Stimulated activated CD8-positive, alpha-beta memory T cell treated with anti-CD3 and anti-CD28 coated beads, Interleukin-7, amount 100 ng/mL, for 1 hour (primary cell): ENCODE measurements at places on chromosomes 7 and 10.

- DNase-seq, result no peak
These were observed 268.0 kb downstream of the ANKRD7 start for GRCh38 chr7:118492466-118492865.

DNA sequence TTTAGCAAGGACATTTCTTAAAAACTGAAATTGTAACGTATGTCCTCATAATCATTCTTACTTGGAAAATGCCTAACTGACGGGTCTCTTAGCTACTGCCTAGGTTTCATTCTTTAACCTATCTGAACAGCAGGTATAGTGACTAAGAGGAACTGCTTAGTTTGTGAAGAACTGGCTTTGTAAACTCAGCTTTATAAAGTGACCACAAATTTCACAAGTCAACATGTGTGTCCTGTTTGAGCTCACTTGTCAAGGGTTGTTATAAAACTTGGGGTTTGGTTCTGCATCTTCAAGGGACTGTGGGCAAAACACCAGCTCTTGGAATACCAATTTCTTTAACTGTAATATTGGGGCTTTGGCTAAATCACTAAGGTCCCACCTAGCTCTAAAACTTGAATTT is 32.2 kb downstream of the MRPS33 start:
- DNase-seq, result no peak

- DNase-seq, result no peak
These were observed 325.6 kb upstream of the KAT6B start for GRCh38 chr10:74500816-74501215.

DNA sequence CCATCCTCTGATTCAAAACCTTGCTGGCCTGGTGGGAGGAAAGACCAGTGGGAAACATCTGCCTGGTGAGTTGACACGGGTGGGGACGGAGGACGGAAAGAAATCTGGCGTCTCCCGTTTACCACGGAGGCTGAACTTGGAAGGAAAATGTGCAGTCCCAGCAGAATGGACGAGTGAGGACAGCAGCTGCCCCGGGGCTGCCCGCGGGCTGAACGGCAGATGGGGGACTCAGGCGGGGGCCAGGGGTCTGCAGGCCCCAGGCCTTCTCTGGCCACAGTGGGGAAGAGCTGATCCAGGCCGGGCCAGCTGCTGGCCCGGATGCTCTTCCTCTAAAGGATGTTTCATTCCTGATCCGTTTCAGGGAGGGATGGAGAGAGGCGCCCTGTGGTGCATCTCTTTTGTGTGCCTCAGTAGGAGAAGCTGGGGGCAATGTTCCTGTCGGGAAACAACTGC is 147.5 kb upstream of the CHST15 start:
- no peak for DNase-seq

GRCh38 chr10:126500185-126500584 is 111.9 kb upstream of the ADAM12 start:
- DNase-seq, result no peak

GRCh38 chr10:32984003-32984600 is 26.1 kb upstream of the ITGB1 start:
- no peak for DNase-seq

- DNase-seq, result no peak
These were observed 74.7 kb upstream of the WDR11 start for GRCh38 chr10:120776442-120776841.

GRCh38 chr10:79418274-79418673 is 27.1 kb downstream of the ZCCHC24 start:
- no peak for DNase-seq

DNA sequence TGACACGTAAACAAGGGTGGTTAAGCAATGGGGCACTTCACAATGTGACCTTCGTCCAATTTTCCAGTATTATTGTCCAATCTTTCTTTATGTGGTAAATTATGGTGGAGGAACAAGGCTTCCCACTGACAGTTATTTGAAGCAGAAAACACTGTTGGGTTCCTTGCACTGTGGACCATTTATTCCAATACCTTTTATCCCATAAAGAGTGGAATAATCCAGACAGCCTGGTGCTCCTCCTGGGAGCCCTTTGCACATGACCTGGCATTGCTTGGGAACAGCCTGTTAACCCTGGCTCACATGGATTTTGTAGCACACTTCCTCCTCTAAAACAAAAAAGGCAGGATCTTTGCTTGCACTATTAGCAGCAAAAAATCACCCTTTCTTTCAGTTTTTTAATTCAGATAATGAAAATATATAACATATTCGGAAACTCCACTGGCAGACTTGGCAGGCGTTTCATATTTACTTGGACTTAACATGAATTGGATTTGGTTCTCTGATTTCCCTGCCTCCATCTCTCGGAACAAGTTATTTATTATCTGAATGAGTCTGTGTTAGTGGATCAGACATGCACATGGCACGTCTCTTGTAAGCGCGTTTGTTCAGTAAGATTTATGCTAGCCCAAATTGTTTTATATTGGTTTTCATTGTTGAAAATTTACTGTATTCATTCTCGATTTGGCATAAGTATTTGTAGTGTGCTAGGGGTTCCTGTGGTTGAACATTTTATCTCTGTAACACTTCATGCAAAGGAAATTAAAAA is 59.3 kb downstream of the BMPER start:
- no peak for DNase-seq

- DNase-seq, result no peak
These were observed 225.7 kb upstream of the PPP2R2D start for GRCh38 chr10:131675104-131675503.

DNA sequence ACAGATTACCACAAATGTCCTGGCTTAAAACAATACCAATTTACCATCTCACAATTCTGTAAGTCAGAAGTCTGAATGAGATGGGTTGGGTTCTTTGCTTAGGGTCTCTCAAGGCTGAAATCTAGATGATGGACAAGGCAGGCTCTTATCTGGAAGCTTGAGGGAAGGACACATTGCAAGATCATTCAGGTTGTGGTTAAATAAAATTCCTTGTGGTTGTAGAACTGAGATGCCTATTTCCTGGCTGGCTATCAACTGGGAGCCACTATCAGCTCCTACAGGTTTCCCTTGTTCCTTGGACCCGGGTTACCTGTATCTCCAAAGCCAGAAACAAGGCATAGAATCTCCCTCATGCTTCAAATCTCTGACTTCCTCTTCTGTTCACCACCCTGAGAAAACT is 148.4 kb downstream of the MDFIC start:
- no peak for DNase-seq

DNA sequence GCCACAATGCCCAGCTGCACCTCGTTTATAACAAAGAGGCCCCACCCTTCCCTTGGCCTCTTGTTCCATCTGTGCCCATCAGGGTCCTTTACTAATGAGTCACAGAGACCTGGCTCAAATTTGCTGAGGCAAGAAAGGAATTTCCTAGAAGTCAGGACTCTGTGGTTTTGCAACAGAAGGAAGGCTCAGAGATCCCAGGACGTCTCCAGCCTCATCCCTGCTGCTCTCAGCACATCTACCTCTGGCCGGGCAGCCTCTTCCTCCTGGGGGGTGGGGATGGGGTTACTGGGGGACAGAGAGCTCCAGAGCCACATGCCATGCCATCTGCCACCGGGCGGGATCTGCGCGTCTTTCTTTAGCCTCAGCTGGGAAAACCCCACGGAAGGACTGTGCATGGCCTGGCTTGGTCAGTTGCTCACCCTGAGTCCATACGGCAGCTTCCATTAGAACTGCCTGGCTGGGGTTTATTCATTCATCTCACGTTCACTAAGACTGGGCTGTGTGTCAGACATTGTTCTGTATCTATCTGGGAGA is 41.9 kb upstream of the PSMG3 start:
- DNase-seq, result no peak

DNA sequence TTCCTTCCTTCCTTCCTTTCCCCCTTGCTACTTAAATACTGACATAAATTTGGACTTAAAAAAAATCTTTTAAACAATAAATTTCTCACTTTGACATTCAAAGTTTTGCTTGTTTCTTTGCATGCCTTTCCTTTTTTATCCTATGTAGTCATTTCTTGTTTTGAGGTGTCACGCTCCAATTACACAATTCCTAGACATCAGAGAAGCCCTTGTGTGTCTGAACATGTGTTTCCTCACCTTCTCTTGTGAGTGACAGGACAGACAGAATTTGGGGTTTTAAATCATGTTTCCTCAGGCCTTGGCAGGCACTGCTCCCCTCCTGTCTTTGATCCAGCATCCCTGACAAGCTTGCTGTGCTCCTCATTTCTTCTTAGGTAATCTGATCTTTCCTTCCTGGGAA is 91.3 kb downstream of the CYTH3 start:
- DNase-seq, result no peak

GRCh38 chr7:120996988-120997345 is 8.5 kb downstream of the CPED1 start:
- DNase-seq, result no peak

DNA sequence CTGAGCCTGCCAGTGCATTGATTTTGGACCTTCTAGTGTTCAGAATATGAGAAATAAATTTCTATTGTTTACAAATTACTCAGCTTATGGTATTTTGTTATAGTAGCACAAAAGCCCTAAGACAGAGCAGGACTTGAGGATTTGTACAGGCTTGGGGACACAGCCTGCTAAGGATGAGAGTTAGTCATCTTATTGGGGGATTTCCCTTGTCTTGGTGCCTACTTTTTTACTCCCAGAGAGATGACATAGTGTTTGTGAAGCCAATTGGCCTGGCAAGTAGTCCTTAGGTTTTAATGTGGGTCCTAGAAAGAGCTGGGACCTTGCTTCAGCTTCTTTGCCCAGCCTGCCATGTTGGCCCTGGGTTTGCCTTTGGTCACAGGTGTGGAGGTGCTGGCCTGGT is 364.0 kb downstream of the REEP3 start:
- DNase-seq, result no peak

- DNase-seq, result no peak
These were observed 183.5 kb upstream of the STEAP4 start for GRCh38 chr7:88490161-88490560.

- DNase-seq, result no peak
These were observed 54.0 kb downstream of the COL17A1 start for GRCh38 chr10:104031631-104032030.

- no peak for DNase-seq
These were observed 33.0 kb downstream of the TMEM106B start for GRCh38 chr7:12244129-12244528.

DNA sequence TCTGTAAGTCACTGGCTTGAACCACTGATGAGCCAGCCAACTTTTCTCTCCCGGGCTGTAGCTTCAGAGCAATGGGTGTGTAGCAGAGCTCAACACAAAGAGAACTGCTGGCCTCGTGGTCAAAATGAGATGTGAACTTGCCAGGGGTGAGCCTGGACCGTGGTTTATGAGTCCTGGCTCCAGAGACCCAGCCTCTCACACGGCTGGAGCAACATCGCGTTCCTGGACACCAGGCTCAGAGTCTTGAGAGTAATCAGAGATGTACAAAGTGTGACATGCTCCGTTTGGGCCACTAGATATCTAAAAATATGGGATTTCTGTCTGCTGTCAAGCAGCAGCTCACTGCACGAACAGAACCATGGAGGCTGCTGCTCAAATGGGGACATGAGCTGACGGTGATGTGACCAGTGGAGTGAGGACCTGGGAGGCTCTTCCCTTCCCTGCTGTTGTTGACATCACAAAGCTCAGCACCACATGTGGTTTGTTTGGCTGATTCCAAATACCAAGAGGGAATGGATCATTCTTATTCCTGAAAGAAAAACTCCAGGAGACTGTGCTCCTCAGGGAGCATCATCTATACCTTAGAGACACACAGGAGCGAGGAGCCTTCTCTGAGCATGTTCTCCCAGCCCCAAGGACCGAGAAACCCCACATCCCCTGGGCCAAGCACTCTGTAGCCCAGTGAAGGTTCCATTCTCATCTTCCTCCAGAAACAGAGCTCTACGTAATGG is 9.2 kb upstream of the SVIL start:
- DNase-seq, result no peak

GRCh38 chr7:76310102-76310957 is 7.9 kb downstream of the HSPB1 start:
- no peak for DNase-seq

DNA sequence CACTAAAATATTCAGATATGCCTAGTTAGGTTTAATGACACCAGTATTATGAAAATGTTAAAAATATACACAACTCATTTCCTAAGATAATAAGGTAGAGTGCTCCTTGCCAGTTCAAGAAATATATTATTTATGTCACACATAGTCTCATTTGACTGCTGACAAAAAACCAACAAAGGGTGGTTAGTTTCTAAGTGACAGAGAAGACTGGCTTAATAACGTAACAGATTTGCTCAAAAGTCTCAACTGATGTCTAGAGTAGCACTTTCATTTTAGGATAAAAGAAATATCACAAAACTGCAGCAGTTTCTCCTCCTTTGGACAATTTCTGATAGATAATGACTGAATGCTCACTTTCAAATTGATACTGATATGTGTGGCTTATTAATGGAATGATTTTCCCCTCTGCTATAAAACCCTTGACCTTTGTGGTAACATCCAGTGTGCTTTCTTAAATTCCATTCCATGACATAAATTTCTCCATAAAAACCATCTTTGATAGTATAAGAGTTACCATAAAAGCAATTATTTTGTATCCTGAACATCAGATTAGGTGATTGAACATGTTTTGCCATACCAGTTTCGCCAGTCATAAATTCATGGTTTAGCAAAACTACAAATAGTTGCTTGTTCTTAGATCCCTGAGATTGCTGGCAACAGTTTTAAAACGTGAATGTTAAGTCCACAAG is 94.2 kb downstream of the NRBF2 start:
- no peak for DNase-seq

GRCh38 chr7:34036972-34037792 is 131.8 kb downstream of the BMPER start:
- no peak for DNase-seq

DNA sequence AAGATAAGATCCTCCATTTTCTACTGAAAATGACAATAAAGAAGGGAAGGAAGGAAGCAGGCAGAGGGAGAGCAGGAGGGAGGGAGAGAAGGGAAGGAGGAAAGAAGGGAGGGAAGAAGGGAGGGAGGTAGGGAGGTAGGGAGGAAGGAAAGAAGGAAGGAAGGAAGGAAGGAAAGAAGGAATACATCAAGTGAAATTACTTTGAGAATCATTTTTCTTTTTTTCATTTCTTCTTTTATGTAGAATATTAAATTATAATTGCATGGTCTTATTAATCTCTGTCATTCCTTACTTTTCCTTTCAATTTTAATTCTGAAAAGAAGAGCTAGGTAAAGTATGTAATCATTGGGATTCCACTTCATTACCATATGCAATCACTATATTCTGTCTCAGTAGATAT is 97.8 kb downstream of the PLXDC2 start:
- no peak for DNase-seq

GRCh38 chr7:17369691-17370426 is 71.4 kb downstream of the AHR start:
- DNase-seq, result no peak

- DNase-seq, result no peak
These were observed 54.0 kb downstream of the NEURL1 start for GRCh38 chr10:103547391-103547946.

GRCh38 chr10:47038881-47039561 is 127.8 kb downstream of the PTPN20 start:
- DNase-seq, result no peak

DNA sequence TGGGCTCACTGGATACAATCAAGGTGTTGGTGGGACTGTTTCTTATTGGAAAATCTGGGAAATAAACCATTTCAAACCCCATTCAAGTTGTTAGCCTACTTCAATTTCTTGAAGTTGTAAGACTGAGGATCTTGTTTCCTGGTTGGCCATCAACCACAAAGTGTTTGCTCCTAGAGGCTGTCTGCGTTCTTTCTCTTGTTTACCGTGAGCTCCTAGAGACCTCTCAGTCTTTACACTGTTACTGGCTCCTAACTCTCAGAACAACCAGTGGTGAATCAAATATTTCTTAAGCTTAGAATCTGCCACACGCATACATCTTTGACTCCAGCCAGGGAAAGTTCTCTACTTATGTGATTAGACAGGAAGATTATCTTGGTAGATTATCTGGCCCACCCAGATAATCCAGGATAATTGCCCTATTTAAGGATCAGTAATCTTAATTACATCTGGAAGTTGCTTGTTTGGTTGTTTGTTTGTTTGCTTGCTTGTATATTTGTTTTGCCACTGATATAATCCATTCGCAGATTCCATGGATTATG is 798.7 kb downstream of the IPMK start:
- no peak for DNase-seq
